ENCODE measurements at places on chromosomes 11 and 22.

DNA sequence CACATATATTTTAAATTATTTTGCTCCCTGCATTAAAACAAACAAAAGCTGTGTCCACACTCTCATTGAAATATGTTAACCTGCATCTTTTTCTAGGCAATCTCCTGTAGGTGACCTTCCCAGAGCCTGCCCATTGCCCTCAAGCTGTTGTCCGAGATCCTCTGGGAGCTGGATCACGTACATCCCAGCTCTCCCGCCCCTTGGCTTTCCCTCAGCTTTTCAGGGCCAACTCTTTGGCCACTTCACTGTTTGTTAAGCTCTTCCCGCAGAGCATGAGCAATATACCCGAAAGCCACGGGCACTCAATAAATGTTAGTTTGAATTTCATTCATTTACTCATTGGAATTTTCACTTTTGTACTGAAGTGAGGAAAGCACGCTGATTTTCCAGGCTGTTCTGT is 32.2 kb downstream of the ELMOD1 start:
- no peak for DNase-seq

DNA sequence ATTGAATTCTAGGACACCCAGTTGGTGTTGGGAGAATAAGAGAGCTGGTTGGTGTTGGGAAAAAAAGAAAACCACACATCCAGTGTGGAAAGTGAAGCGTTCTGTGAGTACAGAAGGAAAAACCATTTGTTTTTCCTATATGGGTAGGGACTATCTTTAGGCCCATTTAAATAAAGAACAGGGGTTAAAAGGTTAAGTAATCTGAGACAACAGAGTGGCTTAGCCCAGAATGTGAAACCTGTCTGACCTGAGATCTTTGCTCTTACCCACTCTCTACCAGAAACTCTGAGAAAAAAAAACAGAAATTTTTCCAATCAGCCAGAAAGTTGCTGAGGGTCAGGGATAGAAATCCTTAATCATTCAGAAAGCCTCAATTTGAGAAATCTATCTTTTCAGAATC is 59.8 kb upstream of the LRRC55 start:
- DNase-seq: no peak

DNA sequence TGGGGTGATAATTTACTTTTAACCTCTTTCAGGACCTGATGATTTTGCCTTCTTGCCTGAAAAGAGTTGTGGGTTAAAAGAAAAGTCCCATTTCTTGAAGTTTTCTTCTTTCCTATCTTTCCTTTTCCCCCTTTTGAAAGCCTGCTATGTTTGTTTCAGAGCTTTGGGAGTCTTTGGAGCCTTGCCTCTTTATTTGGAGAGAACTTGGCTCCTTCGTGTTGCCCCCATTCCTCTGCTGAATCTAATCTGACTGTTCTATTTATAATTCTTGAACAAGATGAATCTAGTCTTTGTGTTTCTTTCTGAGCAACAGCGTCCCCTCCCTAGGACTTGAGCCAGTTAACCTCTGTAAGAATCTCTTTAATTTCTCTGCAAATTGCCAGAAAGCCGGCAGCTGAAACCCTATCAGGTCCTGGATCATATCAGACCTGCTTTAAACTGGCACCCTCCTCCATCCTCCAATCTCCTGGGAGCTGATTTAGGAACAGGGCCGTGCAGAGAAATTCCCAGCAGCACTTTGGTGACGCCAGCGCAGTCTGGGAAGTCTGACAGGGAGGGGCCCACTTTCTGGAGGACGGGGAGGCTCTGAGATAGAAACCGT is 289.1 kb upstream of the SORL1-AS1 start:
- no peak for DNase-seq

DNA sequence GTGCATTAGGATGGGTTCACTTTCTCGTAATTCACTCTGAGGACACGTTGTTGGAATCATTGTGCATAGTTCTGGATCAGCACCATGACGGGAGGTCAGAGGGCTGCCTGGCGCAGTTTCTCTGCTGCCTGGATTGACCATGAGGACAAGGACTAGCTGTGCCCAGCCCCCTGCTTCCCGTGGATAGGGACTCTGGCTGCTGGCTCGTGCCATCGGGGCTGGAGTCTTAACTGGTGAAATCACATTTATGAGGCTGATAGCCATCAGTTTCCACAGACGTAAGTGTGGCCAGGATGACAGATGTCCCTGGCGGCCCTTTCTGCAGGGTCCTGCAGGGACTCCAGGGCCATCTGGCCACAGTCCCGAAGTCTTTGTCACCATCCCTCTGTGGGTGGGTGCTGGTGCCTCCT is 24.1 kb upstream of the GRAMD4 start:
- DNase-seq: no peak

GRCh38 chr11:45457649-45458048 is 171.5 kb upstream of the SYT13 start:
- no peak for DNase-seq

- no peak for DNase-seq
Measured at GRCh38 chr11:111494040-111494439, 18.1 kb downstream of the BTG4 start.

DNA sequence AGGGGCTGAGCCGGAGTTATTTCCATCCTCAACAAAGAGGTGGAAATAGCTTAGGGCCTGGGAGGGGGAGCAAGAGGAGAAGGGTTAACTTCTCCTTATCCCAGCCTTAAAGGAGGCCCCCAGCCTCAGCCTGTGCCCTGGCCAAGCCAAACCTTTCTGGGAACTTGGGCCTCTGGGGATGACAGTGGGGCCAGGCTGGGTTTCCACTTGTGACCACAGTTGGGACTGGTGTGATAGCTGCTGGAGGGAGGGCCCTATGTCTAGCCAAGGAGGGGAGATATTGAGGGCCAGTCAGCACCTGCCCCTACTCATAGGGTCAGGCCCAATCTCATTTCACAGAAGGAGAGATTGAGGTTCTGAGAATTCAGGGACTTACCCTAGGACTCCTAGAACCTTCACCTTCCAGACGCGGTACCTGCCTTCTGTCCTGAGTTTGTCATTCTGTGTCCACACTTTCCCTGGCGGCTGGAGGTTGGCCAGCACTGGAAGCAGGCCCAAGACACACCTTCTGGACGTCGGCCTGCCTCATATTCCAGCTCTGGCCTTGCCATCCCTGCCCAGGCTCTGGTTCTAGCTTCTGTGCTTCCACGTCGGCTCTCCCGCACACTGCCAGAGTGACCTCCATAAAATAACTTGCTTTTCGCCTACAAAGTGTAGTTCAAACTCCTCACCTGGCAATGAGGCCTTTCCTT is 3.1 kb downstream of the RELT start:
- DNase-seq: no peak

DNA sequence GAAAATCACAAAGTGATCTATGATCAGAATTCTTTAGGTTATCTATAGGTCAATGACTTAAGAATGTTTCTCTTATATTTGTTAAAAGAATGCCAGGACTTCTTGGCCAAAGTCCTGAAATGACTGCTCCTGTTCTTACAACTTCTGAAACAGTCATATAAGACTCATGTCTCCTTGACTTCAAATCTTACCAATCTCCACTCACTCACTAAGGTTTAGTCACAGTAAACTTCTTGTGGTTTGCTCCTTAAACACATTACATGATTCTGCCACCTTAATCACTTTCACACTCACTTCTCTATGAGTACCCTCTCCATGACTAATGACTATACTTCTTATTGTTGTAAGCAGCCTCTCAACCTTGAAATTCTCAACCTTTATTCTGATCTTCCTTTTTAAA is 648.7 kb upstream of the CCDC179 start:
- DNase-seq: no peak

DNA sequence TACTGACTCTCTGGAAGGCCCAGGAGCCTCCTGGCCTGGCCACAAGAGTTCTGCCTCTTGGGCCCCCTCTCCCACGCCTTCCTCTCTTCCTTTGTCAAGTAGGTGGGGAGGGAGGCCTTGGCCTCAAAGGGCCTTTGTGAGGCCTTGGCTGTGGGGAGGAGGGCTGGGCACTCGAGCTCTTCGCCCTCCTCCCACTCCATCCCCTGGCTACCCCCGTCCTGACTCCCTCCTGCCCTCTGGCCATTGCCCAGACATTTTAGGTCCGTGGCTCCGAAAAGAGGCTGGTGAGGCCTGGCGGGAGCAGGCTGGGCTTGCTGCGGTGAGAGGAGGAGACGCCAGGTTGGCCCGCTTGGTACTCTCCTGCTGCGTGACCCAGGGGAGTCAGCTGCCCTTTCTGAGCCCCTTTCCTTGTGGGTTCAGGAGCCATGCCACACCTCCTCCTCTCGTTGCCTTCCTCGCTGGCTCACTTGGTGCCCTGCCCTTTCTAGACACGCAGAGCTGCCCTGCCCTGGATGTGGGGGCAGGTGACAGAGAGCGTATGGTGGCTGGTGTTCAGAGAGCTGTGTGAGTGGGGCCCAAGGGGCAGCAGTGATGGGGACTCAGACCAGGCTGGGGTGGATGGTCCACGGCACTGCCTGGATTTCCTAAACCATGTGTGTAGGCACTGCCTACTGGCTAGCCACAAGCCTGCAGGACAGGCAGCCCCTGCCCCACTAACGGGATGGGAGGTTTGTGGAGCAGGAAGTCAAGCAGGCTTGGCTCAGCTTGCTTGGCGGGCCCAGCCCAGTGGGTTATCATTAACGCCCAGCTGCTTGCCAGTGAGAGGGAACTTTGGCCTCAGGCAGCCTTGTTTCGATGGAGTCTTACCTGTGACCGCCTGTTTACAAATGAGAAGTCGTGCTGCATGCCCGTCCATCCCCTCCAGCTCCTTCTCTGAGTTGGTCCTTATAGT is 15.8 kb upstream of the OMP start:
- no peak for DNase-seq

- no peak for DNase-seq
Measured at GRCh38 chr11:75201771-75202170, 38.8 kb upstream of the TPBGL start.

- no peak for DNase-seq
Measured at GRCh38 chr22:43239193-43239780, 52.4 kb upstream of the TTLL12 start.

DNA sequence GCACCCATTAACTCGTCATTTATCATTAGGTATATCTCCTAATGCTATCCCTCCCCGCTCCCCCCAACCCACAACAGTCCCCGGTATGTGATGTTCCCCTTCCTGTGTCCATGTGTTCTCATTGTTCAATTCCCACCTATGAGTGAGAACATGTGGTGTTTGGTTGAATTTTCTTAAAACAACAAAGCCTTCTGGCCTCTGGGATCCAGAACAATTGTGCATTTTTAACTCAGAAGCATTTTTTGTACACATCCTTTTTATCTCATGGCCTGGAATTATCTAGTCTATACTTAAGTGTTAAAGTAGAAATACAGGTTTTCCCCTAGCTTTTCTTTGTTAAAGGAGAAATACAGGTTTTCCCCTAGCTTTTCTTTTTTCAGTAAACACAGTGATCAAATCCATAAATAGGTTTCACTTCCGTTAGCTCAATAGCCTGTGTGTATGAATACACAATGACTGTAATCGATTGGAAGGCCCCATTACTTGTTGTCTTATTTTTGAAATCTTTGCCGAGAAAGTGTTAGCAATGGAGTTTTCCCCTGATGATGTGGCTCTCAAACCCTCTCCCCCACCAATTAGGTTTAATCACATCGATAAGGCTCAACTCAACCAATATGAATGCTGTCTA is 125.6 kb upstream of the PITPNB start:
- DNase-seq: no peak

- no peak for DNase-seq
Measured at GRCh38 chr11:121928597-121929580, 187.1 kb downstream of the BLID start.

GRCh38 chr11:1926156-1927025 is 6.9 kb downstream of the TNNT3 start:
- no peak for DNase-seq

GRCh38 chr11:69193629-69194028 is 37.9 kb downstream of the SMIM38 start:
- no peak for DNase-seq

- DNase-seq: no peak
Measured at GRCh38 chr22:37027556-37027955, 8.0 kb downstream of the MPST start.

- no peak for DNase-seq
Measured at GRCh38 chr11:87473174-87473573, 435.4 kb downstream of the TMEM135 start.

DNA sequence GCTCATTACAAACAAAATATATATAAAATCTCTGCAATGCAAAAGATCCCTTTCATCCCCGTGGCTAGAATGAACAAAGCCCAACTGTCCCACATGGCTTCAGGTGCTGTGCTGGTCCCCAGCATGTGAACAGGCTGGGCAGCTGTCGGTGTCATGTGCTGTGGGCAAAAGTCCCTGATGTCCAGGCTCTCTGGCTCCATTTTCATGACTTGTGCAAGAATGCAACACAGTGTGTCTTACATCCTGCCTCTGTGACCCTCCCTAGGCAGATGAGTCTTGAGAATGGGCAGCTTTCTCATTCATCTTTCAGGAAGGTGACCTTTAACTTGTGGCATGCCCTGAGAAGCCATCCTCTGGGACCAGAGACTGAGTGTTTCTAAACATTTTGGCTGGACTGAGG is 14.5 kb downstream of the GUCD1 start:
- DNase-seq: no peak

- no peak for DNase-seq
Measured at GRCh38 chr11:9784602-9785315, 120.9 kb downstream of the SWAP70 start.

GRCh38 chr11:77130763-77131513 is 2.9 kb downstream of the MYO7A start:
- DNase-seq: no peak

DNA sequence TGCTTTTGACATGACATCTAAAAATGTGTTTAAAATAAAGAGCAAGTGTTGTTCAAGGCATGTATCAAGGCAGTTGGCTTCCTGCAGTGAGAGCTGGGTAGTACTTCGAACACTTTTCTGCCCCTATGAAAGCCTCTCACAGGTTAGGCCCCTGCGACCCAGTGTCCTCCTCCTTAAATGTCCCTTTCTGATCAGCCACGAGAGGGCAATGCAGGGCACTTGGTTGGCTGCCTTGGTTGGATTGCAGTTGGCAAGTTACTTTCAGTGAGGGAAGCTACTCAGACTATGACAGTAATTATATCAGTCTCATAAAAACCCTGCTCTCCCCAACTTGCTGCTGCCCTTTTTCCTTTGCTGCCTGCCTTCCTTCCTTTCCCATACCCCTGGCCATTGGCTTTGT is 743.8 kb downstream of the NTM start:
- DNase-seq: no peak

DNA sequence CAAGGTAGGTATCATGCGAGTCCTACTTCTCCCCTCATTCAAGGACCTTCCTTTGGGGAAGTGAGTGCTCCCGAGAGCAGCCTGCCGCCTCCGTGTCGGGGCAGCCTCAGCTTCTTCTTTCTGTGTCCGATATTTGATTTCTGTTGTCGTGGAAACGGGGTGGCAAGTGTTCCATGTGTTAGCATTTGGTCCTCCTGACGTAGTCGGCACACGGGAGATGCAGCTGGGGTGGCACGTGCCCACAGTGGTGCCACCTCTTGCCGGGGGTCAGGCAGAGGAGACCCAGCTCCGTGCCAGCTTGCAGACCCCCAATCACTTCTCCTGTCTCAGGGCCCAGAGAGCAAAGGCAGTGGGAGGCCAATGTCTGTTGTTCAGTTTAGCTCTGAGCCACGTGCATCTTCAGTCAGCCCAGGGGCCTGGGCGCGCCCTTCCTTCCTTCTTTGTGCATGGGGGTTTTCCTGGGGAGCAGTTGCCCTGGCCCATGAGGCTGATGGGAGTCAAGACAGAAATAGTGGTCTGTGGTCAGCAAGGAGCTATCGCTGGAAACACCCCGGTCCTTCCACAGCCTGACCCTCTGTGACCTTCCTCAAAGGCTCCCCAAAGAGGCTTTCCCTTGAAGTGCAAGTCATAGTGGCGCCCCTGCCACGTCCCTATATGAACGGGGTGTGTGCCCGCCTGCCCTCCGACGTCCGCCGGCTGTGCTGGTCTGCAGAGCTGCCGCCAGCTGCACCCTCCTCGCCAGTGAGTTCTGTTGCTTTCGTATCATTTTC is 44.5 kb downstream of the PARVB start:
- DNase-seq: no peak
